ENCODE measurements at places on chromosomes 16 and 17.

DNA sequence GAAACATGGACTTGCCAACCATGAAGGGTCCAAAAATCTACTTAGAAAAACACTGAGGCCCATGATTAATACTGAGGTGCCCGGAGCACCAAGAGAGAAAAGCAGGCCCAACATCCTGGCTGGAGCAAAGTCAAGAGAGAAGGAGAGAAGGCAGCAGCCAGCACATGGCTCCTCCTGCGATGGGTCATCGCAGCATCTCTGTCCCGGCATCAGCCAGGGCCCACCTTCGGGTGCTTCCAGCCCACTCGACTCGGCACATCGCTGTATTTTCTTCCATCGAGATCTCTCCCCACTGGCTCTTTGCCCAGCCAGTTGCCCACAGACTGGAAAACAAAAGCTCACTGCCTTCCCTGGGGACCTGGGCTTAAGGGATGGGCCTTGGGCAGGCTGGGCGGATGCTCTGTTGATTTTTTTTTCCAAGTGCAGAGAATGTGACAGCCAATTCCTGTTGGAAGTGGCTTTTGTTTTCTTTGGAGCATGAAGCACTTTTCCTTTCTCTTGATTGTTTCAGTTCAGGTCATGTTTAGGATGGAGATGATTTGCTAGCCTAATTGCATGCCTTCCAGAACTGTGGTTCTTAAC is 58.1 kb downstream of the CYB5B start:
- no peak for DNase-seq

GRCh38 chr16:67926181-67926750 is 5.4 kb downstream of the CTRL start:
- no peak for DNase-seq

DNA sequence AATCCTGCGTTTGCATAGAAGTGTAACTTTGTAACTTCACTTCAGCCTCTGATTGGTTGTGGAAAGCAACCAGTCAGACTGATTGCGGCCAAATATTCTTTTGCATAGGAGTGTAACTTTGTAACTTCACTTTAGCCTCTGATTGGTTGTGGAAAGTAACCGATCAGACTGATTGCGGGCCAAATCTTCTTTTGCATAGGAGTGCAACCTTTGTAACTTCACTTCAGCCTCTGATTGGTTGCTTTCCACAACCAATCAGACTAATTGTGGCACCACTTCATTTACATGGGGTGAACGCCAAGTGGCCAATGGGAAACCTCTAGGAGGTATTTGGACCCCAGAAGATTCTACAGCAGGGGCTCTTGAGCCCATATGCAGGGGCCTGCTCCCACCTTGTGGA is 1.8 kb upstream of the TMEM98 start:
- no peak for DNase-seq

- DNase-seq, result no peak
These were observed 4.0 kb downstream of the AMFR start for GRCh38 chr16:56421313-56421712.

GRCh38 chr17:27530764-27531391 is 74.6 kb downstream of the KSR1 start:
- no peak for DNase-seq

DNA sequence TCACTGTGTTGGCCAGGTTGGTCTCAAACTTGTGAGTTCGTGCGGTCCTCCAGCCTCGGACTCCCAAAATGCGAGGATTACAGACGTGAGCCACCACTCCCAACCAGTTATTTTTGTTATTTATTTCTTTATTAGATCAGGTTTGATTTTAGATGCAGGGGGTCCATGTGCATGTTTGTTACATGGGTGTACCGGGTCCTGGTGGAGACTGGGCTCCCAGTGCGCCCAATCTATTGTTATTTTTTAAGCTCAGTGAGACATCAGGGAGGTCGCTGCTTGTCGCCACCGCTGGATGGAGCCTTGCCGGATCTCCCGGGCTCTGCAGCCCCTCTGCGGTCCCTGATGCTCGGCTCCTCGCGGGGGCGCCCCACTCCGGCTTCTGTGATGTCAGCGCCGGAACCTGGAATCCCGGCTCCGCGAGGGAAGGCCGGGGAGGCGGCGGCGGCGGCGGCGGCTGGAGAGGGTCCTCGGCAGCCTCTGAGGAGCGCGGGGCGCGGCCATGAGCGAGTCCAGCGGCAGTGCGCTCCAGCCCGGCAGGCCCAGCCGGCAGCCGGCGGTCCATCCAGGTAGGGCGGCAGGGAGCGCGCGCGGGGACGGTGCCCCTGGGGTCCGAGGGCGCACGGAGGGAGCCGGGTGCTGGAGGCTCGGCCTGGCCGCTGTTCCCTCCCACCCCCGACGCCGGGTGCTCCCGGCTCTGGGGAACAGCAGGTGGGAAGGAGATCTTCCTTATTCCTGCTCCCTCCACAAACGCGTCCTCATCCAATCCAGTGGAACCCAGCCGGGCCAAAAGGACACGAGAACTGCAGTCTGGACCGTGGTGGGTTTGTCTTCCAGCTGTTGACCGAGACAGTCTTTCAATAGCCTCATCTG is at the start of gene TMC7:
TMC7 (plus strand) TSS at position 370 of the 870 bp plus-strand sequence; CDS start at position 500, 130 bp downstream.
- no peak for DNase-seq

DNA sequence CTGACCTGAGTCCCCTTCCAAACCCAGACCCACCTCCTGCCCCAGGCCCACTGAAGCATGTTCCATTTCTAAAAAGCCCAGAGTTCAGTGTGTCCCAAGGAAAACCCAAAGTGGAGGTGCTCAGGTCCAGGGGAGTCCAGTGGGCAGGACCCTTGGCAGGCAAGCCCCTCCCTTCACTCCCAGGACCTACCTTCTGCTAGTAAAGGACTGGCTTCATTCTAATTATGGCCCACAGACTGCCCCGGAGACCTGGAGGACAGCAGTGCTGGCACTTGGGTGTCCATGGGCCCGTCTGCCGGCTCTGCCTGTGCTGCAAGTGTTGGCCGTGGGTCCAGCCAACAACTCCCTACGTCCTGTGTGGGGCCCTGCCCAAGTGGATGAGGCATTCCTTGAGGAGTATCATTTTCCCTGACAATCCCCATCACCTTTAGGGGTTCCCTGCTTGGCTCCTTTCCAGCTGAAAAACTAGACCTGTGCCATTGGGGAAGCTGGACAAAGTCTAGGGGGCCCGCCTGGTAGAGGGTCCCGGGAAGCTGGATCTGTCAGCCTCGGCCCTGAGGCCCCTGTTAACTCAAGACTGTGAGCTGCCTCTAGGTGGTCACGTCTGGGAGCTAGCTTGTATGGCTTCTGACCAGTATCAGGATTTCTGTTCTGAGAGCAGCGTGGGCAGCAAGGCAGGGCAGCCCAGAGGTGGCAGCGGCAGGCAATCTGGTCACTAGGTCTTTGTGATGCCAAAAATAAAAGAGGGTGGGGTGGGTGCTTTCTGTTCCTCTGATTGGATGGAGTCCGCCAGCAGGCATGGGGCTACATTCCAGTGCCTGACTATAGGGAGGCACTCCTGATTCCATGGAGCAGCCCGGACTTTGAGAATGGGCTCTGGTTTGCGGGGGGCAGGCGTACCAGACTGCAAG is 8.2 kb downstream of the CBX2 start:
- no peak for DNase-seq

DNA sequence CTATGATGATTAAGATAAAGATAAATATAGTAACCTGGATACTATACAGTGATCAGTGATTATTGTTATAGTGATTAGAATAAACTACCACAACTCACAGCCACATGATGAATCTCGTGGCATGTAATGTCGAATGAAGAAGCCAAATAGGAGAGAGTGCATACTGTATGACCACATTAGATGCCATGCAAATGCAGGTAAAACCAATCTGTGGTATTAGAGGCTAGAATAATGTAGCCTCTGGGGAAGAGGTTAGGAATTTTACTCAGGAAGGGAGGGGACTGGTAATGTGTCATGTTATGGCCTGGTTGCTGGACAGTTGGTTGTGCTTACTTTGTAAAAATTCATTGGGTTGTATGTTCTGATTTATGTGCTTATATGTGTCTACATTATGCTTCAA is 402.7 kb downstream of the CDH13 start:
- DNase-seq, result no peak

- DNase-seq, result no peak
These were observed 56.5 kb downstream of the RNF213 start for GRCh38 chr17:80316927-80317705.

DNA sequence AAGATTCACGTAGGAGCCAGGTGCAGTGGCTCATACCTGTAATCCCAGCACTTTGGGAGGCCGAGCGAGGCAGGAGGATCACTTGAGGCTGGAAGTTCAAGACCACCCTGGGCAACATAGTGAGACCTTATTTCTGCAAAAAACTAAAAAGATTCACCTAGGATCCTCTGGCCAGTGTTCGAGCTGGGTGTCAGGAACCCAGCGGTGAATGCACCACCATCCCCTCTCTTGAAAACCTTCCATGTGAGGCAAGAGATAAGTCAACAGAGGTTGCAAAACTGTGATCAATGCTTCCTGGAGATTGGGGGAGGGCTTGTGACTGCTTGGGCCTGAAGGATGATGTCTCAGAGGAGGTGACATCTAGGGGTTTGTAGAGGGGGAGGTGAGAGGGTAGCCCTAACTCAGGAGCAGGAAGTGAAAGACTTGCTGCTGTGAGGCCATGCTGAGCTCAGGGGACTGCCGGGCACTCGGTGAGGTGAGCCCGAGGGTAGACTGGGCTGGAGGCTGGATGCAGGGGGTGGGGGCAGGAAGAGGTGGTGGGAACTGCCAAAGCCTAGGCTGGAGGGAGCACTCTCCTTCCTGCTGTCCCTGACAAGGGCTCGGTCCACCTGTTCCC is 11.7 kb downstream of the GJD3 start:
- DNase-seq, result no peak

- DNase-seq, result no peak
These were observed 3.9 kb upstream of the C17orf99 start for GRCh38 chr17:78142119-78142861.

DNA sequence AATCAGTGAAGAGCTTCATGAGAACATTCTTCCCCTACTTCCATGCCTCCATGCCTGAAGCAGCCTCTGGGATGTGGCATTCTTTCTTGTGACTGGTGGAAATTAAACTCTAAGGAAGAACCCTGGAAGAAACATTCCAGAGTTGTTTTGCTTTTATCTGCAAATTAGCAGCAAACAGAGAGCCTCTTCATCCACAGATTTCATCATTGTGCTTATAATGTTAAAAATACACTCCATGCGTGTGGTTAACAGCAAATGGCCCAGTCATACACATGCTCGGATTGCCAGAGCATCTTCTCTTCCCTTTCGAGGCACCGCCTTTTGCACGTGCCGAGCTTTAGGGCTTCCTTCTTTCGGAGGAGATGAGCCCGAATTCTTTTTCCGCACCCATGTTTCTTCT is 411.3 kb downstream of the SNX29 start:
- DNase-seq, result no peak

DNA sequence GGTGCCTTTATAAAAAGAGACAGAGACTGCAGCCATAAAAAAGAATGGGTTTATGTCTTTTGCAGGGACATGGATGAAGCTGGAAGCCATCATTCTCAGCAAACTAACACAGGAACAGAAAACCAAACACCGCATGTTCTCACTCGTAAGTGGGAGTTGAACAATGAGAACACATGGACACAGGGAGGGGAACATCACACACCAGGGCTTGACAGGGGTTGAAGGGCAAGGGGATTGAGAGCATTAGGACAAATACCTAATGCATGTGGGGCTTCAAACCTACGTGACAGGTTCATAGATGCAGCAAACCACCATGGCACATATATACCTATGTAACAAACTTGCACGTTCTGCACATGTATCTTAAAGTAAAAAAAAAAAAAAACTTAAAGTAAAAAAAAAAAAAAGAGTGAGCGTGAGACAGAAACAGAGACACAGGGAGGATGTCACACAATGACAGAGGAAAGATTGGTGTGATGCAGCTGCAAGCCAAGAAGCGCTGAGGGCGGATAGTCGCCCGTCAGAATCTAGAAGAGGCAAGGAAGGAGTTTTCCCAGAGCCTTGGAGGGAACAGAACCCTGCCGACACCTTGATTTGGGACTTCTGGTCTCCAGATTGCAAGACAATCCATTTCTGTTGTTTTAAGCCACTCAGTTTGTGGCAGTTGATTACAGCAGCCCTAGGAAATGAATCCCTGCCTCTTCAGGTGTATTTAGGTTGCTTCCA is 27.4 kb upstream of the TNS4 start:
- no peak for DNase-seq

- DNase-seq, result no peak
These were observed 36.0 kb upstream of the MED13 start for GRCh38 chr17:62101090-62101489.

DNA sequence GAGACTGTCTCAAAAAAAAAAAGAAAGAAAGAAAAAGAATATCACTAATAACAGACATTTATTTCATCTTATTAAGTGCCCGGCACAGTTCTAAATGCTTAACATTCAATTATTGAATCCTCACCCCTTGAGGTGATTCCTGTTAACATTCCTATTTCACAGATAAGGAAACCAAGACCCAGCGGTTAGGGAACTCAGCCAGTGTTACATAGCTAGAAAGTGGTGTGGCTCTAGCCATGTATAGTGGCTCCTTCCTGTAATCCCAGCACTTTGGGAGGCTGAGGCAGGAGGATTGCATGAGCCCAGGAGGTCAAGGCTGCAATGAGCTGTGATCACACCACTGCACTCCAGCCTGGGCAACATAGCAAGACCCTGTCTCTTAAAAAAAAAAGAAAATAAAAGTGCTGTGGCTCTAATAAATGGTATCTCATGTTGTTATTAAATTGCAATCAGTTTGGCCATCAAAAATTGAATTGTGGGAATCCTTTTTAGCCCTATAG is 28.1 kb downstream of the ZNRF1 start:
- DNase-seq, result no peak

DNA sequence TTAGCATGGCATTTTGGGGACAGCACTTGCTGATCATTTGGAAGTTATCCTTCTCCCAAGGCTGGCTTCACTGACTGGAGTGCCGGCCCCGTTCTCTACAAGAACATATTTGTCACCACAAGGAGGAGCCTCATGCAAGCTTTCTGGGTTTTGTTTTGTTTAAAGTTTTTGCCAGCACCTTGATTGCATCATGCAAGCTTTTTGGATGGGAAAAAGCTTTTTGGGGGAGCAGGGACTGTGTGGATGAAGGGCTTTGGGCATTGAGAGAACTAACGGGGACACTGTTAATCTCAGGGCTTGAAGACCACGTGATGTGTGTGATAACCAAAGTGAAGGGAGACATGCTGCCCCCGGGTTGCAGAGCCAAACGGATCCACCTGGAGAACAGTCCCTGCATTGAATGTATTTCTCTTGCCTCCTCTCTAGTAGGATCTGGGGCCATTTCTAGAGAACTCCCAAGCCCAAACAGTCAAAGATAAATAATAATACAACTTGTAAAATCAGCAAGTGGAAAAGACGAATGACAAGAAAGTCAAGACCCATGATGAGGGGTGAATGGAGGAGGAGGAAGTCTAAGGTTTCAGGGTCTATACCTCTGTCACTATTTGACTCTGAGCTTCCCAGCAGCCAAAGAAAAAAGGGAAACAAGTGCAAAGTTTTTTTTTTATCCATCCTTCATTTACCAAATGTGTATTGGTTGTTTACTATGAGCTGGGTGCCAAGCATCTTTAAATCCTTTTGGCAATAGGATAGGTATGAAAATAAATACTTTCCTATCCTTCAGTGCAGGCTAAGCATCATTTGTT is 17.2 kb downstream of the TMEM114 start:
- no peak for DNase-seq

DNA sequence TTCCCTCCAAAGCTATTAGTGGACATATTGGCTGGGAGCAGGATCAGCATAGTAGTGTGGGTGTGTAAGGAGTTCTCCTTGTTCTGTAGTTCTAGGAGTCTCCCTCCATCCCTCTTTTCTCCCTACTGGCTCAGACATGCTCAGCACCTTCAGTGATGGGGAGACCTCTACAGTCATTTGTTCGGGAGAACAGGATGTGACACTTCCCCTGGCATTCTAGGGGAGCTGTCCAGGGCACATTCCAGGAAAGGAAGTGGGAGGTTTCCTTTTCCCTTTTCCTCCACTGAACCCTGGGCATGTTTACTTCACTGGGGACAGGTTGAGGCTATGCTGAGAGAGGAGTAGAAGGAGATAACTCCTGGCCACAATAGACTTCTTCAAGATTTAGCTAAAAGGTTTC is 86.5 kb downstream of the MYH13 start:
- no peak for DNase-seq

Data from activated CD4-positive, alpha-beta T cell treated with anti-CD3 and anti-CD28 coated beads, Interleukin-2, amount 50 U/mL, for 4 hours (primary cell).